Activated effector memory CD4-positive, alpha-beta T cell treated with Interleukin-2 at 50 U/mL for 16 hours (primary cell): ENCODE measurements at places on chromosomes 16 and 17.
A peak's percentile ranks its signal among the peaks of the same experiment; 100 is the strongest.

DNA sequence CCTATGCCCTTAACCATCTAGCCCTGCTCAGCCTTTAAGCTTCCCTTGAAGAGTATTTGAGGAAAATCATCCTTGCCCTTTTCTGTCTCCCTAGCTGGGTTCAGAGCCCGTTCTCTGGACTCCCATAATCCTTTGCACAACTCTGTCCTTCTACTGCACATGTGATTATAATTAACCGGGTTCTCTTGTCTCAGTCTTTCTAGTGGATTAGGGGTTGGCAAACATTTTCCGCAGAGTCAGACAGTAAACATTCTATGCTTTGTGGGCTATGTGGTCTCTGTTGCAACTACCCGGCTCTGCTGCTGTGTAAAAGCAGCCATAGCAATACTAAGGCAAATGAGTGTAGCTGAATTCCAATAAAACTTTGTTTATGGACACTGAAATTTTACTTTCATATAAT lies 80.0 kb downstream of the CDRT15 start:
- DNase-seq: no peak

DNA sequence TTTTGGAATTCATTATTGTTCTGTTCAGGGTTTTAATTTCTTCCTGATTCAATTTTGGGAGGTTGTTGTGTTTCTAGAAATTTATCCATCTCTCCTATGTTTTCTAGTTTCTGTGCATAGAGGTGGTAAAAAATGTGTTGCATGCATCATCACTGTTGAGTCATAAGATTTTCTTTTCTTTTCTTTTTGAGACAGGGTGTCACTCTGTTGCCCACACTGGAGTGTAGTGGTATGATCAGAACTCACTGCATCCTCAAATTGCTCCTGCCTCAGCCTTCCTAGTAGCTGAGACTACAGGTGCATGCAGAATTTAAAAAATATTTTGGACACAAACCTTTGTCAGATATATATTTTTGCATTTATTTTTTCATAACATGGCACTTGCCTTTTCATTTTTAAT lies 184.8 kb downstream of the BCAS3 start:
- DNase-seq: no peak

DNA sequence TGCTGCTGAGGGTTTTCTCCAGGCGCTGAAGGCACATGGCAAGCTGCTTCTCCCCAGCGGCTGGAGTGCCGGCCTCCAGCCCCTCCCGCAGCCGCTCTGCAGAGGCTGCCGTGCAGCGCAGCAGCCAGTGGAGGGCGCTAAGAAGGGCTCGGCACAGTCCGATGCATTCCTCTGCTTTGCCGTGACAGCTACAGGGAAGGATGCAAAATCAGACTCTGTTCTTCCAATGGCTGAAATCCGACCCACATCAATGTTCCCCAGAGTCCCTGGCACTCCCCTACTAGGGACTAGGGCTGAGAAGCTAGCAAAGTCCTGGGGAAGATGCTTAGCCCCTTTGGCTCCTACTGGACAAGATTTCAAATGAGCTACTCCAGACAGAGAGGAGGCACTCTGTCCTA lies 19.0 kb downstream of the MED24 start:
- DNase-seq: no peak

- DNase-seq: no peak
Measured at GRCh38 chr17:40071313-40072039, 8.7 kb downstream of the THRA start.

- DNase-seq: no peak
Measured at GRCh38 chr16:1362807-1363206, 11.1 kb downstream of the GNPTG start.

- no peak for DNase-seq
Measured at GRCh38 chr17:49603238-49603637, 27.6 kb downstream of the NXPH3 start.

DNA sequence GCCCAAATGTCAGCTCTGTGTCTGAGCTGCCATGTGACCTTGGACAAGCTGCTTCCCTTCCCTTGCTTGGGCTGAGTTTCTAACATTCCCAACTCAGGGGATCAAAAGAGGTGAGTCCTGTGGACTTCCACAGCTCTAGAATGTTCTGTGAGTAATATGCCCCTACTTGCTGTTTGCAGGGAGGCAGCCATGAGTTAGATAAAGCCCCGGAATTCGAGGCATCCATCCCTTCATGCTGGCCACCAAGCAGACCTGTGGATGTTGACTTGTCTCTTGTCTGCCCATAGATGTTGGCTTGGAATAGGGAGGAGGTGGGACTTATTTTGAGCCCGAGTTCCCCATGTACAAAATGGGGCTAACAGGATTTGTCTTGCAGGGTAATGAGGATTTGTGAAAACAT lies 36.2 kb downstream of the KSR1 start:
- DNase-seq: no peak

GRCh38 chr16:86899151-86899550 lies 320.8 kb downstream of the FOXL1 start:
- no peak for DNase-seq

GRCh38 chr17:78414178-78415162 lies 36.0 kb downstream of the PGS1 start:
- DNase-seq: peak; percentile 42

- DNase-seq: no peak
Measured at GRCh38 chr16:50335196-50335958, 33.4 kb downstream of the BRD7 start.

DNA sequence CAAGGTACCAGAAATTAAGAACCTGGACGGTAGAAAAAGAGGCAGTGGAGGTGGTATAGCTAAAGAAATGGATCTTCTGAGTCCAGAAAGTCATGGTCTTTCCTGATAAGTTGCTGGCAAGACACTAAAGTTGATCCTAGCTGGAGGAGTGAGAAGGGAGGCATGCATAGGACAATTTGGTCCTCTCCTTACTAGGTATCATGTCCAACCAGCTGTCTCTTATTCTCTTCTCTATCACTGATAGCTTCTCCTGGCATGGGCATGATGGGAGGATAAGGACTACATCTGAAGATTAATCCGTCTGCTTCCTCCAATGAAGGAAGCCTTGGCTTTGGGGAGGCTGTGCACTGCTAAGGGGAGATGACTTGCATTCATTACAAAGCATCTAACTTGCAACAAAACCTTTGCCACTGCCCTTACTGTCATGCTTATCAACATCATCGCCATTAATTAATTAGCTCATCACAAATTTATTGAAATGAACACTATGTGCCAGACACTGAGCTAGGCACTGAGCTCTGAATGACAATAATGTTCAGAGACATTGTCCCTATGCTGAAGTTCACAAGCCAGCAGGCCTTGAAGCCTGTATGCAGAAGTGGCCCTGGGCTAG lies 3.1 kb upstream of the FAM117A start:
- DNase-seq: no peak

DNA sequence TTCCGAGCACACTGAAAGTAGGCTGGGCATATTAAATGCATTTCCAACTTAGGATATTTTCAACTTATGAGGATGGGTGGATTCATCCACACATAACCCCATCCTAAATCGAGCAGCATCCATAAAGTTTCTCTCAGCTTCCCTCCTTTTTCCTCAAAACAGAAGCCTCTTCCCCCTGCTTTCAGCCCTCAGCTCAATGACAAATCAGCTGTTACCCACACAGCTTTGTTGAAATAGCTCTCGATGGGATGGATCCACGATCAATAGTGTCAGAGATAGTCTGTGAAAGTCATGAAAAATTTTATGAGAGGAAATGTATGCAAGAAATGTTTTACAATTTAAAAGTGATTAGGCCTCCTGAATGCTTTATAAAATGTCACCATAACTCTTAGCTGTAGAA lies 2.5 kb downstream of the DHX33 start:
- DNase-seq: no peak

DNA sequence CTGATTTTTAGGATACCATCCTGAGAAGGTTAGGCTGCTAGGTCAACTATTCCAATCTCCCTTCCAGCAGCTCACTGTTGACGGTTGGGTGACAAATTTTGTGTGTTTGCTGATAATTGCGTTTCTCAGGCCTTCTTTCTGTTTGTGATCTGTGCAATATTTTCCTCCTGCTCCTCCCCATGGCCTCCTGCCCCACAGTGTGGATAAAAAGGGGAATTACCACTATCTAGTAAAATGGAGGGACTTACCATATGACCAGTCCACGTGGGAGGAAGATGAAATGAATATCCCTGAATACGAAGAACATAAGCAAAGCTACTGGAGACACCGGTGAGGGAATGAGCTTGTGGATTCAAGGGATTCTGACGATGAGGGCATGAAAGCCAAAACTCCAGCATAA lies 9.2 kb downstream of the CHD3 start:
- DNase-seq: no peak

- no peak for DNase-seq
Measured at GRCh38 chr17:19756546-19756945, 8.4 kb upstream of the ALDH3A1 start.

DNA sequence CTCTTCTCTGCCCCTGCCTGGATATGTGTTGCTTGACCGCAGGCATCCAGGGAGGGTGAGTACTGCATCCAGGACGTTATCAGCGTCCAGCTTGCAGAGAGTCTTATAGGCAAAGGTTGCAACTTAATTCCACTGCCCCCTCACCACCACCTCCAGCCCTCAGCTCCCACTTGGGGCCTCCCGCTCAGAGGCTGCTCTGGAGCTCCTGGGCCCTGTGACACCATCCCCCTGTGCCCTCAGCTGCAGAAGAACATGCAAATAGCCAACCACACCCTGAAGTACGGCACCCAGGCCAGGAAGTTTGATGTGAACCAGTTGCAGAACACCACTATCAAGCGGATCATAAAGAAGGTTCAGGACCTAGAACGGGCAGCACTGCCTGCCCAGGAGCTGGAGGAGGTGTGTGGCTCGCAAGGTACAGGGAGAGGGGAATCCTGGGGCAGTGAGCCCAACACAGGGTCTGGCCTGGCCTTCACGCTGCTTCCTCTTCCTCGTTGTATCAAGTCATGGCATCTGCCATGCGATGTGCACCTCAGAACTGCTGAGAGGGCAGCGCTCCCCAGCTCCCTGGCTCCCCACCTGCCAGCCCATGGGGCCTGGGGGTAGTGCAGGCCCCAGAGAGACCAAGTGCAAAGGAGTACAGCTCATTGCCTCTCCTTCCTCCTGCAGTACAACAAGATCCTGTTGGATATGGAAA lies 9.6 kb downstream of the ACE start:
- no peak for DNase-seq

- no peak for DNase-seq
Measured at GRCh38 chr16:4869147-4869805, 22.0 kb downstream of the UBN1 start.

GRCh38 chr17:39744075-39744835 lies 6.5 kb downstream of the GRB7 start:
- no peak for DNase-seq

GRCh38 chr17:9928601-9929333 lies 23.7 kb upstream of the RCVRN start:
- no peak for DNase-seq

DNA sequence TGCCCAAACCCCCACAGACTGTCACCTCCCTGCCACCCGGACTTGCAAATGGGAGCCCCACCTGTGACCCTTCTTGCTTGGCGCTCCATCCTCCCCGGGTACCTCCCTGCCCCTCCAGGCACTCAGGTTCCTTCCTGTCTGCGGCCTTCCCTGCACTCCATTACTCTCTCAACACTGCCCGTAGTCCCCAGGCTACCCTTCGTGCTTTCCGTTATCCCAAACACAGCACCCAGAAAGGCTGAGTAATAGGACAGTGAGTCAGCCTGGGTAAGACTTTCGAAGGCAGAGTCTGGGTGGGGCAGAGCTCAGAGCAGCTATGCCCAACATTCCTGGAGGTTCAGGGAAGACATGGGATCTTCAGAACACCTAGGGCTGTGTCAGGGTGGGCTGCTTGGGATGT lies 16.6 kb upstream of the C16orf74 start:
- DNase-seq: no peak

GRCh38 chr17:46190763-46191162 lies 2.5 kb downstream of the KANSL1 start:
- no peak for DNase-seq

GRCh38 chr17:40903129-40903847 lies 18.2 kb upstream of the KRT20 start:
- DNase-seq: no peak

DNA sequence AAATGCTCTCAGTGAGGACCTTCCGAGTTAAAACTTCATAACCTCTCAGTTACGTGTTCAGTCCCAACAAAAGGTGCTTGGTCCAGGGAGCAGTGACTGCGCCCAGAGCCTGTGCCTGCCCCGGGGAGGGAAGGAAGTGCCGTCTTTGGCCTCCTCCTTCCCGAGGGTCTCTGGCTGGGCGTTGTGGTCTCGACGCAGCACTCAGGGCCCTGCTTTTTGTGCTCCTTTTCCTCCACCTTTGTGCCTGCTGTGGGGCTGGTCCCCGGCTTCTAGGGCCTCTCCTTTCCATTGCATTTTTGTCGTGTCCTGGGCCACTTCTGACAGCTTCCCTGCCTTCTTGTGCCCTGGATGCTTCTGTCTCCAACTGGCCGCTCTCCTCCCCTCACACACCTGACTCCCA lies 29.1 kb downstream of the CRAMP1 start:
- DNase-seq: no peak

DNA sequence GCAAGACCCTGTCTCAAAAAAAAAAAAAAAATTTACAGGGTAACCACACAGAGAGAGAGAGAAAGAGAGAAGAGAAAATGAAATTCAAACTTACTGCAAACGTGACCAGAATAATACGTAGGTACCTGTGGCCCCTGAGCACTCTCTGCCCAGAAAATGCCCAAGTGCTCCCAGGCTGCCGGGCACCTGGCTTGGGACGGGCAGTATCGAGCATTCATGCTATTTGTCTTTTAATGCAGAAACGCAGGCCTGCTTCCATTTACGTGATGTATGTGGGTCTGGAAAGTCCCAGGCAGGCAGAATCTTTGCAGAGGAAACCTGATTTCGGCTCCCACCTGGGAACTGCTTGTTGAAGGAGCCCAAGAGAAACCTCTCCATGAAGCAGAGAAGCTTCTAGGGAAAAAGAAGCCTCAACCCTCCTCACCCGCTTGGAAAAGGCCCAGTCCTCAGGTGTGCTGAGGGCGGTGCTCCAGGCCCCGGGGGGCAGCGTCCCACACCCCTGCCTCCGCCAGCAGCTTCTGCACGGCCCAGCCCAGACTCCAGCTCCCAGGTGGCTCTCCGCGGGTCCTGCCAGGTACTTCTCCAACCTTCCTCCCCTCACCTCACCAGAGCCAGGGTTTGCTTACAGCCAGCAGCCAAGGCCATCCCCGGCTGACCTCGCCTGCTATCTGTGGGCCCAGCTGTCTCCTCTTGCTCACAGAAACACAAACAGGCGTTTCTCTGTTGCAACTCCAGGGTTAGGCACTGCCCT lies 14.0 kb downstream of the RPH3AL start:
- no peak for DNase-seq

GRCh38 chr16:20411055-20411454 lies 1.7 kb downstream of the ACSM5 start:
- DNase-seq: no peak

GRCh38 chr17:51611585-51611984 lies 351.2 kb downstream of the UTP18 start:
- no peak for DNase-seq

DNA sequence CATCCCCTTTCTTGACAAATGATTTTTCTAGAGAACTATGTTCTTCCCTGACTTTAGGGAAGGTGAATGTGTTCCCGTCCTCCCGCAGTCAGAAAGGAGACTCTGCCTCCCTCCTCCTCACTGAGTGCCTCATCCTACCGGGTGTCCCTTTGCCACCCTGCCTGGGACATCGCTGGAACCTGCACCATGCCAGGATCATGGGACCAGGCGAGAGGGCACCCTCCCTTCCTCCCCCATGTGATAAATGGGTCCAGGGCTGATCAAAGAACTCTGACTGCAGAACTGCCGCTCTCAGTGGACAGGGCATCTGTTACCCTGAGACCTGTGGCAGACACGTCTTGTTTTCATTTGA lies 7.4 kb downstream of the NAT9 start:
- no peak for DNase-seq
